ENCODE measurements at places on chromosomes 7 and 10.

GRCh38 chr7:128381161-128381821, 19.8 kb upstream of the PRRT4 start:
- DNase-seq, result peak; percentile 30

- DNase-seq, result no peak
Observed at GRCh38 chr7:103887853-103888602, 101.4 kb downstream of the RELN start.

- DNase-seq, result no peak
Observed at GRCh38 chr10:42882597-42882996, 100.0 kb downstream of the BMS1 start.

DNA sequence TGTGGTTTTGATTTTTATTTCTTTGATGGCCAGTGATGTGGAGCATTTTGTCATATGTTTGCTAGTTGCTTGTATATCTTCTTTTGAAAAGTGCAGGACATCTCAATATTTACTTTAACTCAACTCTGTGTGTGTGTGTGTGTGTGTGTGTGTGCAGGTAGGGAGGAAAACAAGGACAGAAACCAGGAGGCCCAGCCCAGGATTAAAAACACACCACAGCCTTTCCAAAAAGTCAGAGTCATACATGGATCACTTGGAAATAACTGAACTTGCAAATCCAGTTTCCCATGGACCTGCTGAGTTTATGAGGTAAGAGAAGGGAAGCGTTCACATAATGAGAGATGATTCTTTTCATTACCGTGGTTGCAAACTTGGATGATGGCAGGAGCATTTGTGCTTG, 189.9 kb upstream of the LYZL1 start:
- no peak for DNase-seq

DNA sequence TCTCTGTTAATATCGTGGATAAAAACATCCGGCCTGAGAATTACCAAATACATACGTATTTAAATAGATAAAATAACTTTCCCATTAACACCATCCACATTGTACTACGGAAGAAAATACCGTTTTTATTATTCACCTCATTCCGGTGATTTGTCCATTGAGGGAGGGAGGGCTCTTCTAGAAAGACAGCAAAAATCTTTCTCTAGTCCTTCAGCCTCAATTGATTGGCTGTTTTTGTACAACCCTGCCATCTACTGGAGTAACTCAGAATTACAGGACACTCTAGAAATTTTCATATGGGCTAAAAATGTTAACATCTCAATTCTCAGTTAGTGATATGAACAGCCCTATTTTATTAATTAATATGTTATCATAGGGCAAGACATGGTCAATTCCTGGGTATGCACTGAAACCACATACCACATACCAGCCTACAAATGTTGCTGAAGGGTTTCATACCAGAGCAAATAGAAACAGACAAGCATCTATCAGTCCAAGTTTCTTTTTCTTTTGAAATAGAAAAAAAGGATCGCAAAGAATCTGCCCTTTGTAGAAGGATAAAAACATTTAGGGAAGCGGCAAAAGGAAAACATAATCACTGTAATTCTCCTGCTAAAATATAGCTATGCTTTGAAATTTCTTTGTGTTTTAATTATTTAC, 55.8 kb upstream of the CDCA7L start:
- peak; percentile 64 for DNase-seq

DNA sequence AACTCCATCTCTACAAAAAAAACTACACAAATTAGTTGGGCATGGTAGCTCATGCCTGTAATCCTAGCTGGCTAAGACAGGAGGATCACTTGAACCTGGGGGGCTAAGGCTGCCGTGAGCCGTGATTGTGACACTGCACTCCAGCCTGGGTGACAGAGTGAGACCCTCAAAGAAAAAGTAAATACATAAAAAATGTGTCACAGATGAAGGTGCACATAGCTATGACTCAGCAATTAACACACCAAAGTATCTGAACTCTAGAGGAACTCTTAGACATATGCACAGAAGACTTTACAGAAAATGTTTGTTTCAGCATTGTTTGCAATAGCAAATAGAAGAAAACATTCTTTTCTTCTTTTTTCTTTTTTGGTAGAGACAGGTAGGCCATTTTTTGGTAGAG, 8.3 kb downstream of the C10orf62 start:
- peak; percentile 10 for DNase-seq

GRCh38 chr10:12730809-12731519, 270.5 kb downstream of the CCDC3 start:
- DNase-seq, result peak; percentile 9

GRCh38 chr7:20030417-20030816, 186.8 kb downstream of the MACC1 start:
- peak; percentile 28 for DNase-seq

DNA sequence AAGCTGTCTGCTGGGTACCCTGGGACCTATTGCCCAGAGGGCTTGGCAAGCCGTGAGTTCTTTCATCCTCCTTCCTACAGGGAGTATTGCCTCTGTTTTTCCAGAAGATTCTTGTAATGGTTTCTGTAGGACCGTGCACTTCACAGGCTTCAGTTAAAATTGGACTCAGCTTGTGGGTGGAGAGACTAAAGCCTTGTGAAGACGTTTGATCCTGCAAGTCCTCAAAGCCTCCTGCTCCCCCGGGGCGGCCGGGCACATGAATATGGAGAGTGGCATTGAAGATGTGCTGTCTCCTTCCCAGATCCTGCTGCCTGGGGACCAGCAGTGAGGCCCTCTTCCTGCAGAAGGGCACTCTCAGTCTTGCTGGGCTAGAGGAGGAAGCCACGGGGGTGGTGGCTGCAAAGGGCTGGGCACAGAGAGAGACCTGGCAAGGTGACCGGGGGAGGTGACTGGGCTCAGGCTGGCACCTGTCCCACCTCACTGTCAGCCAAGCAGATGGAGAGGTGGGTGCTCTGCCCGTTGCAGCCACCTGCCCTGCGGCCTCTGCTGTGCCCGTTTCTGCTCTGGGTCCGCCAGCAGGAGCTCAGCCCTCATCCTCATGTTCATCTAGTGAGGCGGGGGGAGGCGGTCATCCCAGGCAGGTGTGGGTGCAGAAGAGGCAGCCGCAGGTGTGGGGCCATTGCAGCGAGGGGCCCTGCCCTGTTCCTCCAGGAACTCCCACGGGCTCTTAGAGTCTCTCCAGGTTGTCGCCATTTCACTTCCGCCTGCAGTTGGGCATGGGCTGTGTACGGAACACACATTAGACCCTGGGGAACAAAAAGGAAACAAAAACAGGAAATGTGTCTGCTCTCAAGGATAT, 55.7 kb downstream of the TMEM209 start:
- no peak for DNase-seq

GRCh38 chr7:152512706-152513105, 76.9 kb upstream of the KMT2C start:
- peak; percentile 93 for DNase-seq

DNA sequence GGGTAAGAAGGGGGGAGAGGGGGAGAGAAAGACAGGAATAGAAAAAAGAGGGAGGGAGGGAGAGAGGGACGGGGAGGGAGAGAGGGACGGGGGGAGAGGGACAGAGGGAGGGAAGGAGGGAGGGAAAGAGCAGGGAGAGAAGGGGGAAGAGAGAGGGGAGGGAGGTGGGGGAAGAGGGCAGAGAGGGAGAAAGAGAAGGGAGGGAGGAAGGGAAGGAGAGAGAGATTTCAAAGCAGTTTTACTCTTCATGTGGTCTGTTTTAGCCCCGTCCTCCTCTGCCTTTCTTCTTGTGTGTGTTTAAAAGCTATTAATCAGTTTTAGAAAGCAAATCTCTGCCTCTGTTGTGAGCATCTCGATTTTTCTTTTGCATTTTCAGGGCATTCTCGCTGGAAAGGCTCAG, 237.0 kb downstream of the WDR37 start:
- DNase-seq, result no peak

DNA sequence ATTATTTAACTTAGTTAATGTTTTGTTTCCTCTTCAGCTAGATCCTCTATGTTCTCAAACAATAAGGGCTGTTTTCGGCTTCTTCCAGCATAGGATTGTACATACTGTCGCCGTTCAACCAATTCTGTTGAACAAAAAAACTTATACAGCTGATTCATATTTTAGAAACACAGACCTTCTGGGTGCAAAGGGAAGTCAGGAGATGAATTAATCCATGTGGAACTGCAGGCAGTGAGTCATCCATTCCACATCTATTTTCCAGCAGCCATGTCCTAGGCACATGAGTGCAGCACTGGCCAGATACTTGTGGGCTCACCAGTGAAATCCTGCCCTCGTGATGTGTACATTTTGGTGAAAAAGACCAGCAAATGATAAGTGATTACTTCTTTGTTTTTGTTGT, 163.2 kb downstream of the JAZF1 start:
- no peak for DNase-seq

DNA sequence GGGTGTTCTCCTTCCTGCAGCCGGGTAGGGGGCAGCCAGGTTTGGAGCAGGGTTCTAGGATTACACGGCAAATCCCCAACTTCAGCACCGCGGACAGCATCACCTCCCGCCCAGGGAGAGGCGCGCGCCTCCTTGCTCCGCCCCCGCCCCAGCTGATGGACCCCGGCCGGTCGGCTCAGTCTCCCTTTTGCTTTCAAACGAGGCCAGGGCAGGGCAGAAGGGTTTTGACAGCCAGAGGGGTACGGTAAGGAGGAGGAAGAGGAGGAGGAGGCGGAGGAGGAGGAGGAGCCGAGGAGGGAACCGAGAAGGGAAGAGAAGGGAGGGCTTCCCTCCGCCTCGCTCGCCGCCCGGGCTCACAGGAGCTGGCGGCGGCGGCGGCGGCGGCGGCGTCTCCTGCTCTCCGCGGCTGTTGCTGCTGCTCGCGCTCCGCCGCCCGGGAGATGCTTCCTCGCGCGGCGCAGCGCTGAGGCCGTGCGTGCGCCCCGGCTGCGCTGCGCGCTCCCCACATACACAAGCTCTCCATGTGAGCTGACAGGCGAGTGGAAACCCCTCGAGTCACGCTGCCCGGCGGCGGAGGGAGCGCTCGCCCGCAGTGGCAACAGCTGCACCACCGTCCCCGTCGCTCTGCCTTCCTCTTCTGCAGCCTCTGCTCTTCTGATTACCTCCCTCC, 615 bp upstream of the CNTNAP2 start:
- DNase-seq, result peak; percentile 89

DNA sequence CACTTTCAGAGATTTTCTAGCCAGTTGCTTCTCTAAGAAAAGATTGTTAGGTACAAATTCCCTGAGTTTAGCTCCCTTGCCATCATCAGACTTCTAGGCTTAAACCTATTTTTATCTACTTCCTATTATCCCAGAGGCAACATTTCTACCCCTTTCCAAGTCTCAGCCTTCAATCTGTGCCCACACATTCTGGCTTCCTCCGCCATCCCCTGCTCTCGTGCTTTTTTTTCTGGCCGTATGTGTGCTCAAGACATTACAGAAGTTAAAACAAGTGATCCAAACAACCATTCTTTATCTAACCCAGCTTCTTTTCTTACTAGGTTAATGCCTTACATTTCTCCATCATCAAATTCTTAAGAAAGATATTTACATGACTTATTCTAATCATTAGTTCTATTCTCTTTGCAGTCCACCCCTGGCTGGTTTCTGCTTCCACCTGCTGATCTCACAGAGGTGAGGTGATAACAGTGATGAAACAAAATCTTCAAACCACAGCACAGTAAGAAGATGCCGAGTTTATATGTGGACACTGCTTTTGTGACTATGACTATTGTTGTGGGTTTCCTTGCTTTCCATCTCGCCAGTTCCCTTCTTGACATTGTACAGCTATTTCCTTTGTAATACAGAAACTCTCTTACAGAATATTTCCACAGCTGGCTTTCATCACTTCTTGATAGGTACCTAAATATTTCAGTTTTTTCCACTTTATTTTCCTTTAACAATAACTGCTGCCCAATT, 18.3 kb upstream of the CDK6 start:
- DNase-seq, result peak; percentile 78

DNA sequence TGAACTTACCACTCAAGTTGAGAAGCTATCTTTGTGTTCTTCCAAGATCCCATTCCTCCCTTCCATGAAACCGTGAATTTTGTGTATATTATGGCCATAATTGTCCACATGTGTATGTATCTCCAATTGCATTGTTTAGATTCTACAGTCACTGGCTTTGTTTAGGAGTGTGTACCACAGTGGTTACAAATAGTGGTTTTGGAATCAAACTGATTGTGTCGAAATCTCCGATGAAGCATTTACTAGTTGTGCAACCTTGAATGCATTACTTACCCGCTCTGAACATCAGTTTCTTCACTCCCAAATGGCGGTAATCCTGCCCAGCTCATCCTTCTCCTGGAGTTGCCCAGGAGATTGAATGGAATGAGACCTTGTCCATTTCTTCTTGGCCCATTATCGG, 145.0 kb upstream of the ZNF32 start:
- no peak for DNase-seq

DNA sequence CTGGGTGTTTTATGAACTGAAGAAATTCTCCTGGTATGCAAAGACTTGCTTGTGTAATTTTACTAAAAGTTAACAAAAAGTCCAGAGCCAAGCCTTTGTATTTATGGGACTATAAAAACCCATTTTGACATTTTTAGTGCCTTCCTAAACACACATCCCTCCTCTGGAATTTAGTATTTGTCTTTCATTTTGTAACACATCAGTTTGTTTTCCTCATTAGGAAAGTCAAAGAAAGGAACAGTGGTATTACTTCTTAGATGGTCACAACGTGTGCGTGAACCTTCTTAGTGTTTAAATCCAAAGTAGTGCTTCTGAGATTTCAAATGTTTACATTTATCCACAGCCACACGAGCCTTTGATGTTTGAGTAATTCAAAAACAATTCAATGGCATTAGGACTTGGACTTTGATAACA, 103.2 kb upstream of the TMEM106B start:
- no peak for DNase-seq

DNA sequence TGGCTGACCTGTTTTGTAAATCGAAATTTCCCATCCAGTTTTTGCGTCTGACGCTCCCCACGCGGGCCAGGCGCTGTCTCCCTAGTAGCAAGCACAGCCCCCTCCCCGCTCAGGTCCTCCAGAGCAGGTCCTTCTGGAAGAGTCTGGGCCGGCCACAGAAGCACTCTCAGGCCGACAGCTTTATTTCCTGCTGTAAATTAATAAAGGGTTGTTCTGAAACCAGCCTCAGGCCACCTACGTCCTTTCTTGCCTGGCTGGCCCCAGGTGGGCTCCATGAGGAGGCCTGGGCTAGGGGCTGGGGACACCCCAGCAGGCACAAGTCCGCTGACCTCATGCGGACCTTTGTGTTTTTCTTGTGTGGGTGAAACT, 35.2 kb downstream of the CAMK2B start:
- DNase-seq, result no peak

- DNase-seq, result no peak
Observed at GRCh38 chr7:141649137-141649864, 52.7 kb downstream of the DENND11 start.

GRCh38 chr7:158343526-158343925, 244.1 kb downstream of the PTPRN2 start:
- DNase-seq, result no peak

DNA sequence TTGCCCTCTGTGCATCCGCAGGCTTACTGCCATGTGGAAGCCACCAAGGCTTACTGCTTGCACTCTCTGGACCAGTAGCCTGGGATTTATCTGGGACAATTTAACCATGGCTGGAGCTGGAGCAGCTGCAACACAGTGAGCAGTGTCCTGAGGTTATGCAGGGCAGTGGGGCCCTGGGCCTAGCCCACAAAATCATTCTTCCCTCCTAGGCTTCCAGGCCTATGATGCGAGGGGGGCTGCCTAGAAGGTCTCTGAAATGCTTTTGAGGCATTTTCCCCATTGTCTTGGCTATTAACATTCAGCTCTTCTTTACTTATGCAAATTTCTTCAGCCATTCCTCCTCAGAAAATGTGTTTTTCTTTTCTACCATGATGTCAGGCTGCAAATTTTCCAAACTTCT, 313.6 kb upstream of the CDC14C start:
- no peak for DNase-seq

GRCh38 chr7:134742688-134743350, 36.6 kb upstream of the CALD1 start:
- no peak for DNase-seq

GRCh38 chr10:60989400-60989876, 45.5 kb upstream of the RHOBTB1 start:
- DNase-seq, result no peak

- peak; percentile 24 for DNase-seq
Observed at GRCh38 chr7:33190688-33191304, 61.4 kb downstream of the BBS9 start.
